ENCODE measurements at places on chromosomes 16 and 17.

- no peak for DNase-seq
Measured at GRCh38 chr17:72710834-72711233, 381.7 kb downstream of the SLC39A11 start.

GRCh38 chr17:4097165-4097960, 45.5 kb downstream of the ZZEF1 start:
- no peak for DNase-seq

DNA sequence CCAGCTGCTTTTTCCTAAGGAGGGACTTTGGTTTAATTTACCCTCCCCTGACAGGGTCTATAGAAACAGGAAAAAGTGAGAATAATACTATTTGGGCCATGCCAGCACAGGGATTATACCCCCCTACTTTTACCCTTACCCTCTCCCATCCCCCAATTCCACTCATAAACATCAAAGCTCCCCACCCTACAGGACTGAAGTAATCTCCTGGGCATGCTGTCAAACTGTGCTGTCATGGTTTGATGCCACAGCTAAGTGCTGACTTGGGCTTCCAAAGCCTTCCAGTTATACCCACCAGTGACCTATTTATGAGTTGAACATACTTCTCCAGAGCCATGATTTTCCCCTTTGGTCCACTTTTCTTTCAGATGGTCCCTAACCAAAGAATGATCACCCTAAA, 12.8 kb downstream of the PHF12 start:
- no peak for DNase-seq

DNA sequence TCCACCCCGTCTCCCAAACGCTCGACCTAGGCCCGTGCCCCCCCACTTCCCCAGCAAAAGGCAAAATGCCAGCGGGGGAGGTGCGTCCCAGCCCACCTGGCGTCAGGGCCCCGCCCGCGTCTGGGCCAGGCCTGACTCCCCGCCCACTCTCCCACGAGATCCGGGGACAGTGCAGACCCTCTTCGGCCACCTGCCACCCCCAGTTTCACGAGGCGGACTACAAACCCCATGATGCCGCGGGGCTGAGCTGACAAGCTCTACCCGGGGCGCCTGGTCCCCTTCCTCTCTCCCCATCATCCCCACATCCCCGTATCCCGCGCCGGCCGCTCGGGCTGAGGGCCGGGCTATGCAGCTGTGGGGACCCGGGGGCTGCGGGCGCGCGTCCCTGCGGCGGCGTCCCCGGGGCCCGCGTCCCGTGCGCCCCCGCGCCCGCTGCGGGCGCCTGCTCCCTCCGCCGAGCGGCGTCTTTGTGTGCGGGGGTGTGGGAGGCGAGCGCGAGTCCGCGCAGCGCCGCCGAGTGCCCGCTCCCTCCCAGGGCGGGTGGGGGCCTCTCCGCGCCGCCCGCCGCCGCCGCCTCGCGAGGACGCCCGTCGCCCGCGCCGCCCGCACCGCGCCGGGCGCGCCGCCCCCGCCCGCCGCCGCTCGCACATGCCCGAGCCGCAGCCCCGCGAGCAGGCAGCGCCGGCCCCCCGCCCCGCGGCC, at the start of gene ANKRD13B:
TSS of gene ANKRD13B (plus strand) at position 283 of the 702 bp plus-strand sequence. CDS start 490 bp downstream, outside the sequence.
- DNase-seq, result no peak

DNA sequence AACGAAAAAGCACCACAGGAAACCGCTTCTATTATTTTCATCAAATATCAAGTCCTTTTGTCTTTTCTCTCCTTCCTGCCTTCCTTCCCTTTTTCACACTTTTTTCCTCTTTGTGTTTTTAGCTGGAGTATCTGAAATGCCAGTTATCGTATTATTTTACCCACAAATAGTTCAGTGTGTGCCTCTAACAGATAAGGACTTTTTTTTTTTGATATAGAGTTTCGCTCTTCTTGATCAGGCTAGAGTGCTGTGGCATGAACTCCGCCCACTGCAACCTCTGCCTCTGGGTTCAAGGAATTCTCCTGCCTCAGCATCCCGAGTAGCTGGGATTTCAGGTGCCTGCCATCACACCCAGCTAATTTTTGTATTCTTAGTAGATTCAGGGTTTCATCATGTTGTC, 10.7 kb downstream of the DNAAF1 start:
- DNase-seq, result no peak

GRCh38 chr17:72254808-72255449, 134.1 kb downstream of the SOX9 start:
- DNase-seq, result no peak

DNA sequence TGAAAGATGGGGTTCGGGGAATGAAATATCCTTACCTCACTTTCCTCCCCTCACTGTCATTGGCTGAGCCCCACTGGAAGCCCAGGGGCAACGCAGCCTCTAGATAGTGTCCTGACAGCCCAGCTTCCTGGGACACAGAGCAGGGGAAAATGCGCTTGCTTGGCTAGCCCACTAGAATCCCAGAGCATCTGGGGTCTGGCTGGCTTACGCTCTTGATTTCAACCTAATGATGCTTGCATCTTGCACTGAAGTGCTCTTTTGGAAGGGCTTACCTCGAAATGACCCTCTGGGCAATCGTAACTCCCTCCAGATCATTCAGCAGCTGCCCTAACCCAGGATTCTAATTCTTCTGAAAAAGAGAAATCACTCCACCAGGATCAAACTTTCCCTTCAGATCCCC, 147.6 kb downstream of the SOX9 start:
- no peak for DNase-seq
